ENCODE measurements at places on chromosomes 11 and 22.

GRCh38 chr11:109303342-109303741, 118.6 kb upstream of the C11orf87 start:
- no peak for DNase-seq

- no peak for DNase-seq
Observed at GRCh38 chr11:13859892-13860291, 102.6 kb upstream of the SPON1 start.

DNA sequence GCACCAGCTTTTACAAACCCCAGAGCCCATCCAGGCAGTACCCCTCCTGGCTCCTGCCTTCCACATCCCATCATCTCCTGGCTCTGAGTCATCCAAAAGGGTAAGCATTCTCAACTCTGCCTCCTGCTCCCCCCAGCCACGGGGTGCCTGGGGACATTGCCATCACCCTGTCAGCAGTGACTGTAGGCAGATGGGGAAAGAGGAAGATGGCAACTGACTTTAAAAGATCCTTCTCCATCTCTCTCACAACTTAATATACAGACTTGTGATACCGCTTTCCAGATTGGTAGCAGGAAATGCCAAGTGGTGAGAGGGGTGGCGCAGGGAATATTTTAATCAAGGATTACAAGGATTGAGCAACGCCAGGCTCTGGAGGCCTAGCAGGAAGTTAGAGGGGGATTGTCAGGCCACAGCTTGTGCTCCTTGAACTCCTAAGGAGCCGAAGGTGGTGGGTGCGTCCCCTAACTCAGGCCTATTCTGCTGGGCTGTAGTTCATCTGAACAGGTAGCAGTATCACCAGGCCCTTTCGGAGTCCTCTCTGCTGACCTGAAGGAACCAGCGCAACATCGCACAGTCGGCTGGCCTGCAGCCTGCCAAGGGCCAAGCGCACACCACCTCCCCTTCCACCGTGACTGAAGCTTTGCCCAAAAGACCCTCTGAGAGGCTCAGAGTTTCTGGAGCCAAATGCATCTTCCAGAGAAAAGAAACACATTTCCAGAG, 83.3 kb downstream of the ZC3H12C start:
- no peak for DNase-seq

DNA sequence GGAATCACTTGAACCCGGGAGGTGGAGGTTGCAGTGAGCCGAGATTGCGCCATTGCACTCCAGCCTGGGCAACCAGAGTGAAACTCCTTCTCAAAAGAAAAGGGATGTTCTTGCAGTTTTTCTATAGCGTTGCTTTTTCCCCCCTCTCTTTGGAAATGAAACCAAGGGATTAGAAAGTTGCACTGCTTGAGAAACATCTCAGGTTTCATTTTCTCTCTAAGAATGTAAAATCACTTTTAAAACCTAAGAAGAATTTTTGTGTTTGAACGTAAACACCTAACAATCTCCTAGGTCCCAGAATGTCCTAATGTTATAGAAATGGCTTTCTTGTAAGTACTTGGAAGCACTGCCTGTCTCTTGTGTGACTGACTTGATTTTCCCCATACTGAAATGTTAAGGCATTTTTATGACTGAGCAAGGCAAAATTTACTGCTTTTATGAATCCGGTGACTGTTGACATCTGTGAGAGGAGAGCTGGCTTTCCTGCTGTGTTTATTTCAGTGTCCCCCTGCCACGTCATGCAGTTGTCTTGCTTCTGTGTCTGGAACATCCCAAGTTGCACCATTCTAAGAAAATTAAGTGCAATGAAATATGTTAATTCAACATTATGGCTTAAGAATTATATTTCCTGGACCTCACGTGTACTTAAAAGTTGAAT, 37.7 kb downstream of the NF2 start:
- no peak for DNase-seq

- DNase-seq: no peak
Observed at GRCh38 chr11:78796956-78797355, 222.3 kb upstream of the NARS2 start.

DNA sequence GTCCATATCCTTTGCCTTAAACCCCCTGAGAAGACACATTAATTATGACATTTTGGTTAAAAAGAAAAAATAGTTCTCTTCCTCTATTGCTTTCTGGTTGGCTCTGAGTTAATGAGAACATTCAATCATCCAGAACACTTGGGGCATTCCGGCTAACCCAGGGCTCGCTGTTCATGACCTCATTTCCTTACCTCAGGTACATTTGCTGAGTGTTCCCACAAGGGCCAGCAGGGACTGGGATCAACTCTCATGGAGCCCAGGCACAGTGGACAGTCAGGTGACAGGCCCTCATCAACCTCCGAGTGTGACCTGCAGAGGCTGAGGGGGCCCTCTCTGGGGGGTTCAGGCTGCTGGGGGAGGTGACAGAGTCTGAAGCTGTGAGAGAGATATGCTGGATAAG, 98.9 kb downstream of the MYO18B start:
- DNase-seq: no peak

- no peak for DNase-seq
Observed at GRCh38 chr22:20810645-20811044, 36.7 kb downstream of the SERPIND1 start.

GRCh38 chr11:121131656-121132055, 30.6 kb downstream of the TECTA start:
- DNase-seq: no peak

DNA sequence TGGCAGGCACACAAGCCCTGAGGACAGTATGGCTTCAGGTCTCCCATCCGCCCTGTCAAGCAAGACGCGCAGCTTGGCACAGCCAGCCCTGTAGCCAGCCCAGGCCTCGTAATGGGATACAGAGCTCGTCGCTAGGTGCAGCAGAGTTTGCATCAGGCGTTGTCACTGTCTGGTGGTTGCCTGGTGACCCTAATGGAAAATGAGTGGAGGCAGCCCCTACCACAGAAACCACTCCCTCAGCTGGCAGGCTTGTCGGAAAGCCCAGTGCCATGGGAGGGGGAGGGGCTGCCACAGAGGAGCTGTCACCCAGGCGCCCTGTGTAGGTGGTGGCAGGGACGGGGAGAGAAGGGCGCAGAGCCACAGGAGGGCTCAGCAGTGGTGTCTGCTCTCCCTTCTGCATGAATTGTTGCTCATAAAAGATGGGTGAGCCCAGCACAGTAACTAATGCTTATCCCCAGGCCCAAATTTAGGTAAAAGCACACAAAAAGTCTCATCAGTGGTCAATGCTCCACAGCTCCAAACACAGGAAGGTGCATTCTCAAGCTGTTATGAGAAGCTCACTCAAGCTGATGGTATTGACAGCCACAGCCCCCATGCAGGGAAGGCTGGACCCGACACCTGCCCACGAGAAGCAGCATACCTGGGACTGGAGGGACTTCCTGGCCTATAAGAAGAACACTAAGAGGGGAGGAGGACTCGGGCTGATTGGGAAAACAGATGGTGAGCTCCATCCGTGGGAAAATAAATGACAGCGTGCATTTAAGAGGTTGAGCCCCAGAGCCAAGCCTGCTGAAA, 164.6 kb downstream of the ETS1 start:
- DNase-seq: no peak
